ENCODE measurements at places on chromosomes 2 and 18.

GRCh38 chr2:151819920-151820319 lies 8.3 kb downstream of the ARL5A start:
- DNase-seq = no peak

DNA sequence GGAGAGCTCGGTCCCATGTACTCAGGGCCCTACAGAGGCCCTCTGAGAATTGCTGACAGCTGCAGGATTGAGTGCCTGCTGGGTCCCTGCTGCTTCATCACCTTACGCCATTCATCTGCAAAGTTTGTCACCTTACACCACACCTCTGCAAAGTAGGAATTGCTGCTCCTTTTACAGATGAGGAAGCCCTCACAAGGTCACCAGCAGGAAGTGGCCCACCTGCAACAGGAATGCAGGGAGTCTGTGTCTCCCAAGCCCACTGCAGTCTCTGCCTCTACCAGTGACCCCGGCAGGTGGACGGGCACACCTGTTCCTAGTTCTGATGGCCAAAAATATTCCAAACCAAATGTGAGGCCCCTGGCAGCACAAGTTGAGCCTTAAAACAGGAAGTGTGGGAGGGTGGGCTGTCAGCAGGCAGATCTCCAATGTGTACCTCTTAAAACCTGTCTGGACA lies 441.4 kb downstream of the NBAS start:
- no peak for DNase-seq

GRCh38 chr18:25832001-25832604 lies 258.3 kb downstream of the SS18 start:
- no peak for DNase-seq

DNA sequence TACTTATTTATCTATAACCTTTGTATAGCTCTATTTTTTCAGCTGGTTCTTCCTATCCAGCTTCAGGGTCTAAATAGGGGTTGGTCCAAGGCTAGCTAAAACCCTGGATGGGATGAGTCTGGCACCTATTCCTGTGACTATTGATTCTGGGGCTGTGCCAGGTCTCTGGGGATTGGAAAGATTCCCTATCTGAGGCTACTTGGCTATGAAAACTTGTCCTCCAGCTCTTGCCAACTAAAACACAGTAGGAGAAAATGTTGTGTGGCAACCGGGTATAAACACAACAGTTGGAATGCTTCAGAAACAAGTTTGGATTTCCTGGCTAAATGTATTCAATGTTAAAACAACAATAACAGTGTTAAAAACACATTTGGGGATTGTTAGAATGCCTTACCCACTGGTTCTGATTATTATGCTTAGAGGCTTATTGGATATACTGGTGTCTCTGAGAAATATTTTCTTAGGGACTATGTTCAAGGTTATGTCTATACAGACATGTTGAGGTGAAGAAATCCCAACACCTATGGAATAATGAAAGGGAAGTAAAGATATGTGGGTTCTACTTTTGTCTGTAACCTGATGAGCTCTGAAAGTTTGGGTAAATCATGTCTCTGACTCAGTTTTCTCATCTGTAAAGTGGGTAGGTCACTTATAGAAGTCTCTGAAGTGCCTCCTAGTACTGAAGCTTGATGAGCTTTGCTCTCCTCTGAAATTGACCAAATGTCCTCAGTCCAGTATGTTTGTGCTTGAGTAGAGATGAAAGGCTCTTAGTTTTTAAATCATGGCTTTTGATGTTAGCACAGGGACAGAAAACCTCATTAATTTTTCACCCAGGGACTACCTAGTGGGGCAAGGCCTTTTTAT lies 460.7 kb downstream of the MTX2 start:
- DNase-seq = no peak

DNA sequence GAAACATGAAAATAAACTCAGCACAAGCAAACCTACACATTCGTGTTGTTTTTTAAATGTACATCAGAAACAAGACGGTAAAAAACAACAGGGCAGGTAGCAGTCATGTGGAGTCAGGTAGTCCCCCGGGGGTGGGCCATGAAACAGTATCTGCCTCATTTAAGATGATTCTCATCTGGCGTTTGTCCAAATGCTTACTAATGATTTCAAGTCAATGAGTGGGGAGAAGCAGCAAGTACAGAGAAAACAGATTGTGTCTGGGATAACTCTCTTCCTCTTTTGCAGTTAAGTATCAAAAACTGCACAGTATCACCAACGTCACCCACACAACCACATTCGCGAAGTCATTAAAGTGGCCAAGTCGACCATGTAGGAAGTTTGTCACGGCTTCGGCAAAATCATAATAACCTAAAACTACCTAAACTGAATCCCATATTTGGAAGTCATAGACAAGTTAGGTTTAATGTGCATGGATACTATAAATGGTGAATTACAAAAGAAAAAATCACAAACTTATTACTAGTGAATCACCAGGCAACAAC lies 1.3 kb downstream of the LAPTM4A start:
- peak; percentile 10 for DNase-seq

GRCh38 chr2:159174759-159175158 lies 111.7 kb downstream of the WDSUB1 start:
- no peak for DNase-seq

All from T-helper 2 cell (primary cell).